ENCODE measurements at places on chromosomes 11 and 22.
A peak's percentile ranks its signal among the peaks of the same experiment; 100 is the strongest.

DNA sequence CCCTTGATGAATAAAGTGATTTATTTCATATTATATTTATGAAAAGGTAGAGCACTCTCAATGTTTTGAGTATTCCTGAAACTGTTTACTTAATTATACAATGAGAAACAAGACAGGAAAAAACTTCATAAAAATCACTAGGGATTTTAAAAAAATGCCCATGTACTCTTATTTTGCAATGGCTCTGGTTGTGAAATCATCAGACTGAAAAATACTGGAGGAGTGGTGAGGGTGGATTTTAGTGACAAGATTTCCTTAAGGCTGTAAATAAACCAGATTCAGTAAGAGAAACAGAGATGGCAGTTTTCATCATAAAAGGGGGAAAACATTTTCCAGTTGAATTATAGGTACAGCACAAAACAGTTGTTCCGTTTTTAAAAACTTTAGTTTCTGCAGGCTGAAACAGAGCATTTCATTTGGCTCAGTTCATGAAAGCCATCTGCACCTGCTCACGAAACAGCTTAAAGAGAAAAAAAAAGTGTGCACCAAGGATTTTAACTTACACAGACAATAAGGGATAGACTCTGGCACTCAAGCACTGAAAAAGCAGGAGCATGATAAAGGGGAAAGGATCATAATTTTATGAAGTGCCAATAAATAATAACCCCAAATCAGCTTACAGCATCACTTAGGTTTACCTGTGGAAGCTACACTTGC, 100.7 kb downstream of the MAML2 start:
- DNase-seq: no peak

- no peak for DNase-seq
Observed at GRCh38 chr11:110852921-110853490, 140.8 kb upstream of the ARHGAP20 start.

GRCh38 chr11:134781380-134781866, 369.4 kb upstream of the B3GAT1 start:
- no peak for DNase-seq

GRCh38 chr11:34839969-34840368, 76.2 kb downstream of the APIP start:
- no peak for DNase-seq

DNA sequence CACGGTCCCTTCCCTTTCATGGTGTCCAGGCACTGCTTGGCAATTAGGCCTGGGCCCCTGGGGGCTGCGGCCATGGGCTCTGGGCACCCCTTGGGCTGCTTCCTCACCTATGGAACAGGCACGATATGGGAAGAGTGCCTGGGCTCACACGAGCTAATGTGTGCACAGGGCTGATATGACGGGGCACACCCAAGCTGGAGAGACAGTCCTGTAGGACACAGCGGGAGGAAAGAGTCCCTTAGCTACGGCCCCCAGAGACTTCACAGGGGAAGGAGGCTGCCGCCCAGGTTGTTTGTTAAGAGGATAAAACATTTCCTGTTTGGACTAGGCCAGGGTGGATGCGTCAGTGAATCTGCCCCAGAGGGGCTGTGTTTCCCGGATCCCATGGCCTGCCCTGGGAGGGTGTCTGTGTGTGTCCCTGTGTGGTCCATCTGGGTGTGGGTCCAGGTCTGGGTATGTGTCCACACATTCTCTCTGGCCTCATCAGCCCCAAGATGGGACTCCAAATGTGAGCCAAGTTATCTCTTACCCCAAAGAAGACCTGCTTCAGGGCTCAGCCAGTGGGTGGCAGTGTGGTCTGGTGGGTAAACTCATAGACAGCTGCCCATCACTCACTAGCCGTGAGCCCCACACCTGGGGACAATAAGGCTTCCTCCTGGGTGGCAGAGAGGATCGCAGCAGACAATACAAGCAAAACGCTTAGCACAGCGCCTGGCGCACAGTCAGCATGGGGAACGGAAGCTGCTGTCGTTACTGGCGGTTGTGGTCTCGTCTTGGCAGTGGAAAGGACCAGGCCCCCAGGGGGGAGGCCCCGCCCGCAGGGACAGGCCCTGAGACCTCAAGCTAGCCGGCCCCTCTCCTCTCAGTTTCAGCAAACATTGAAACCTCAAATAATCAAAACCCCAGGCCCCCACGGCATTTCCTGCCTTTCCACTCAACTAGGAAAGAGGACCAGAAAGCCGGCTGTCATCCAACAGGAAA, 3.2 kb upstream of the EMID1 start:
- DNase-seq: peak; percentile 38

Measured in HepG2 (cell line).